ENCODE measurements at places on chromosomes 1 and 21.

- no peak for DNase-seq
Observed at GRCh38 chr1:34747638-34747941, 7.3 kb upstream of the GJB5 start.

DNA sequence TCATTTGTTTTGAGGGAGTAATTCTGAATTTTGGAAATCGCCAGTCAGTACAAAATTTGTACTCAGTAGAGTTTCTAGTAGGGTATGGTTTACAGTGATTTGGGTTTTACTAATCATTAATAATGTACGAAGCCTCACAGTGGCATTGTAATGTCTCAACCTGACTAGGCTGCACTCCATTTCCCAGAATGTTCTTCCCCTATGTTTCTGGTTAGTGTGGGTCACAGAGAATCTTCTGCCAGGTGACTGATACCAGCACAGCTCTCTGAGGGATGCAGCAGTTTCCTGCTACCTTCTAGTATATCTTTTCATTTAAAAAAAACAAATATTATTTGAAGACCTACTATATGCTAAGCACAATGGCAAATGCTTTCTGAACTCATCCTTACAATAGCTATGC, 112.9 kb downstream of the PTPN14 start:
- no peak for DNase-seq

DNA sequence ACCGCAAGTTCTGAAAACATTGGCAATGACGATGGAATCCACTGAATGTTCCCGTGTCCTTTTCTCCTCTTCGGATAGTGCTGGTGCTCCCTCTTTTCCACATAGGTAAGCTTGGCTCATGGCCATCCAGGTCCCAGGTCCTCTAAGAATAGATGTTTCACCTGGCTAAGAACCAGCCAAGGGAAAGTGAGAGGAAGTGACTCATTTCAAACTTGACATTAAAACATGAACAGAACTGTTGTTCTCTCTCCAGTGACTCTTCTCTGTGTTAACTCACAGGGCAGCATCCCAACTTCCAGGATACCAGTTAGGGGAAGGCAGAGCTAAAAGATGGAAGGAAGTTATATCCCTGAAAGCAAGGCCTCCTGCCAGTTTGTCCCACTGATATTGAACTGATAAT, 493.8 kb upstream of the CHRM3 start:
- DNase-seq = no peak

DNA sequence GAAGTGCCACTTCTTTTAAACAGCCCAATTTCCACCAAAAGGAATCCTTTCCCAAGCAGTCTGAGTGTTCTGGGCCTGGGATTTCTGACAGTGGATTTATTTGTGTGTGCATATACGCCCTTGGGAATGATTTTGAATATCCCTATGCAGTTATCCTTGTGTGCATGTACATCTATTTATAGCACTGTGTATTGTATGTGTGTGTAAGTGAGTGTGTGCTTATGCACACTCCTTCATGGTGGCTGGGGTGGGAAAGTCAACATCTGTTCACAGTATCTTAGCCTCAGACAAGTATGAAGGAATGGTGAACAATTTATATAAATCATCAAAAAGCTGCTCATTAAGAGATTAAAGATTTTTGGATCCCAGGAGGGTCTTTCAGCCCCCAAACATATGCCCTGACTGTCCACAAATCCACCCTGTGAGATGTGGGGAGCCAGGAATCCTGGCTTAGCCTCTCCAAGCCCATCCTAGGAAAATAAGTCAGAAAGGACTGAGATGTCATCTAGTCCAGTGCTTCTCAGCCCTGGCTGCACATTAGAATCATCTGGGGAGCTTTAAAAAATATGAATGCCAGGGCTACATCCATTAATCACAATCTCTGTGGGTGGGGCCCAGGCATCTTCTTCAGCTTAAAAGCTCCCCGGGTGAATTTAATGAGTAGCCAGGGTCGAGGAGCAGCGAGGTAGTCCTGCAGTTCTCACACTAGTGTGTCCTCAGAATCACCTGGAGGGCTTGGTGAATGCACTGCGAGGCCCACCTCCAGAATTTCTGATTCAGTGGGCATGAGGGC, 101.4 kb downstream of the PLXNA2 start:
- DNase-seq = no peak

DNA sequence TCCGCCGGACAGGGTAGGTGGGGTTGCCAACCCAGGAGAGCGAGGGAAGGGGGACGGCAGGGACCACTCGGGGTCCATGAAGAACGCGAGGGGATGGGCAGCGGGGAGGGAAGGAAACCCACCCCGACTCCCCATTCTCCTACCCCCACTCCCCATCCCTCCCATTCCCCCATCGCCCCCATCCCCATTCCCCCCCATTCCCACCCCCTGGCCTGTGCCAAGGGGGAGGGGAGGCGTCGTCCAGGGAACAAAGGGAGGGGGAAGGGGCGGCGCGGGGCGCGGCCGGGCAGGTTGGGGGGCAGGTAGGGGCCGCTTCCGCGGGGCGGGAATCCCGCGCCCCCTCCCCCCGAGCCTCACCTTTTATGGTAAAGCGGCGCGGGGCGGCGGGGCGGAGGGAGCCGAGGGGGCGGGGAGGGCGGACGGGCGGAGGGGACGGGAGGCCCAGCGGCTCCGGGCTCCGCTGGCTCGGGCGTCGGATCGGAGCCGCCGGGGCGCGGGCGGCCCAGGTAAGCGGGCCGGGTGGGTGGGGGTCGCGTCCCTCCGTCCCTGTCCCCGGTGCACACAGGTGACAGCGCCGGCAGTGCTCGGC, at the start of gene FBLIM1:
FBLIM1 (plus strand) TSS at position 453 of the 589 bp plus-strand sequence. CDS start 6,189 bp downstream, outside the sequence.
- peak; percentile 66 for DNase-seq

DNA sequence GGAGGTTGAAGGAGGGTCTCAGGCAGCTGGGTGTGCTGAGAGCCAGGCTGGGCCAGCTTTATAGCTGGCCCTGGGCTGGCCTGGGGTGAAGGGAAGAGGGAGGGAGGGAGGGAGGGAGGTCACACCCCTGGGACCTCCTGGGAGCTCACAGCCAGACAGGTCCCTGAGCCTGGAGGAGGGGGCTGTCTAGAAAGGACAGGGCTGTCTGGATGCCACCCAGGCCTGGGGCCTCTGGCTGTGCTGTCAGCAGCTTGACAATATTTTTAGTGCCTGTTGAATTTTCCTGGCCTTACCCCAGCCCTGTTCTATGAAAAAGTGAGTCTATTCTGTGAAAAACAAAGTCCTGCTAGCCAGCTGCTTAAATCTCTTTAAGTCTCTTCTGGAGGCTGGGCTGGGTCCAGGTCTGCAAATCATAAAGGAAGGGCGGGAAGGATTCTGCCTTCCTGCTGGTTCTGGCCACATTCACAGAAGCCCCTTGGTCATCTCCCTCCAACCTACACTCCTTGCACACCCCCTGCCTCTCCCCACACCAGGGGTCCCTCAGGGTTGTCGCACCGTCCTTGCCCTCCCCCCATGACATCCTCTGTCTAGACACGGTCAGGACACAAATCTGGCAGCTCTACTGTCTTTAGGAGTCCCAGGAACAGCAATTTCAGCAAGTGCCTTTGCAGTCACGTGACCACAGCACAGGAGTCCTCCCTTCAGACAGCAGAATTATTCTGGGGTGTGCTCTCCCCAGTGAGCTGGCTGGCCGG, at the start of gene LEFTY2:
LEFTY2 (minus strand) TSS at position 34 of the 755 bp plus-strand sequence. CDS start 80 bp downstream, outside the sequence.
- DNase-seq = no peak

GRCh38 chr1:21869620-21870121, 57.6 kb downstream of the LDLRAD2 start:
- peak; percentile 54 for DNase-seq

DNA sequence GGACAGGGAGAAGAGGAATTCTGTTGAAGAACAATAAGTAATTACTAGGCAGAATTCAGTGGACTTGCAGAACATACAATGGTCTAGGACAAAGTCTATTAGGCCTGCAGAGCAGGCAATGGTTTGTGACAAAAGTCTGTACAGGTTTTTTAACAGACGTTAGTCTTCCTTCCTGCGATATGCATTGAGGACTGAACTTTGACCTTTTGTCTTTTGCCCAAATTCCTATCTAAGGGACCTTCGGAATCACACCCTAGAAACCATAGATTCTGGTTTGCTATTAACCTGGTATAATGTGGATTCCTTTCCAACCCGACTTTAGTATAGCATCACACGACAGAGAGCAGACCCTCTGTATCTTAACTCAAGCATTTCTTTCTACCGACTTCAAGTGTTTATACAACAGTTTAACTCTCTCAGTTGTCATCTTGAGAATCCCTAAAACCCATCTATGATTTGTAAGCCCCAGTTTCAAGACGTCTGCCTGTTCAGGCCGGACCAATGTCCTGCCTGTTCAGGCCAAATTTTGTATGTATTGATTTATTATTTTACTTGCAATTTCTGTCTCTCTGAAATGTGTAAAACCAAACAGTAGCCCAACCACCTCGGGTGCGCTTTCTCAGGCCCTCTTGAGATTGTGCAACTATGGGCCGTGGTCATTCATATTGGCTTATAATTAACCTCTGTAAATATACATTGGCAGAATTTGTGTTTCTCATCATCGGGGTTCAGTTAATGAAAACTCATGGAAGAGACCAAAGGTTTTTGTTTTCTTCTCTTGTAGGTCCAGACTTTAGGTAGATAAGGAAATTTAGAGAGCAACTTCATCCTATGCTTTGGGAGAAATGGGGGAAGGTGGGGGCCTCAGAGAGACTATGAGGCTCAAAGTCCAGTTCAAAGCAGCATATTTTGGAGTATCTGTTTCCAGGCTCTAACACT, 76.9 kb upstream of the TNFSF18 start:
- no peak for DNase-seq

GRCh38 chr1:23745515-23745914, 2.2 kb downstream of the ELOA start:
- DNase-seq = peak; percentile 11

DNA sequence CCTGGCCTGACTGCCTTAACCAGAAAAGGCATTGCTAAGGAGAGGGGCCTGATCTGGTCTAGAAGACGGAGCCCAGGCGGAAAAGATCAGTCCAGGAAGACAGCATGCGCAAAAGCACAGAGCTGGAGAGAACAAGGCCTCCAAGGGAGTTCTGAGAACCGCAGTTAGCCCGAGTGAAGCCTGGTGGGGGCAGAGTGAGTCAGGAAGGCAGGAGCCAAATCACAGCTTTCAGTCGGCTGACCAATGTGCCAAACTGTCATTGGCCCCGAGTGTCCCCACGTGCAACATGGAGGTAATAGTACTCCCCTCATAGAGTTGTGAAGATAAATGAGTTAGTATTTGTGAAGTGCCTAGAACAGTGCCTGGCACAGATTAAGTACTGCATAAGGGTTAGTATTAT, 1.2 kb upstream of the TSPAN2 start:
- no peak for DNase-seq

GRCh38 chr1:21003281-21004045, 173.2 kb downstream of the EIF4G3 start:
- DNase-seq = no peak

DNA sequence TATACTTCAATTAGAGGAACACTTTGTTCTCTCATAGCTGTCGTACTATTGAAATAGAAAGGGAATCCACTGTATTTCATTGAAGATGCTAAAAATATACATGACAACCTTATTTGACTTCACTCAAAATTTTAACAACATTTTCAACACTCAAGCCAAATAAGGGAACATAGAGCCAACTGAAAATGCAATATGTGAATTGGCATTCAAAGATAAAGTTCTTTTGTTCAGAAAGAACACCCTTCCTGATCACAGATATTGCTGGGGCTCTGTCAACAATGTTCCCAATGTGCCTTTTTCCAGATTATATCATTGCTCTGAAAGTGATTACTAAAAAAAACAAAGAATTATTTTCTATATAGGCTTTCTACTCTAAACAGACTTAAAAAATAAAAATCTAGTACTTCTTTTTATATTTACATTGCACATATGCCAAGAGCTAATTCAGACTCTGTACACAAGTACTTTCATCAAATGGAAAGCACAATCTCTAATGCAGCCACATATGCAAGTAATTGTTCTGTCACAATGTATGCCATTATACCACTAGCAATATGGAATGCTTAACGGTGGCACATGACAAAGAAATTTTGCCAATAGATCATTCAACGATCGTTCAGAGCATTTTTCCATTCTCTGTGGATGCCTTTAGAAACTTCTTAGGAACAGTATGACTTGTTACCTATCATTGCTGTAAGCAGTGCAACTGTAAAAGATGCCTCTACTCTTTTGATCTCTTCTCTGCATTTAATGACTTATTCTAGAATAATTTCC, 171.0 kb downstream of the EIF4G3 start:
- no peak for DNase-seq

GRCh38 chr1:42551180-42551579, 88.1 kb downstream of the CCDC30 start:
- DNase-seq = no peak

GRCh38 chr1:67130673-67131072, 4.1 kb downstream of the C1orf141 start:
- DNase-seq = no peak

DNA sequence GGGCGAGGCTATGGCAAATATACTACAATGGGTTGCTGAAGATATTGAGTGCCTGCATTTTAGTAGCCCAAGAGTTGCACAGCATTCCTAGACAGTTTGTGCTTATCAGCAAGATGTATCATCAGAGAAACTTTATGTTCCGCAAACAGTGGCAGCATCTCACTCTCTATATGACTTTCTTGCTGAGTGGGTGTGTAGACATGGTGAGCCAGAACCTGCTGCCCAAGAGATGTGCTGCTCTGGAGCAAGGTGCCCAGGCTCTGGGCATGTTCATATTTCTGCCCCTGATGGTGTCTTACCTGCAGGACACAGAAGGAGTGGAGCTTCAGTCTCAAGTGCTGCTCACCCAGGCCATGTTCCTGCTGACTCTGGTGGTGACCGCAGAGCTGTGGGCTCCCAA, 8.2 kb upstream of the RGSL1 start:
- DNase-seq = no peak

DNA sequence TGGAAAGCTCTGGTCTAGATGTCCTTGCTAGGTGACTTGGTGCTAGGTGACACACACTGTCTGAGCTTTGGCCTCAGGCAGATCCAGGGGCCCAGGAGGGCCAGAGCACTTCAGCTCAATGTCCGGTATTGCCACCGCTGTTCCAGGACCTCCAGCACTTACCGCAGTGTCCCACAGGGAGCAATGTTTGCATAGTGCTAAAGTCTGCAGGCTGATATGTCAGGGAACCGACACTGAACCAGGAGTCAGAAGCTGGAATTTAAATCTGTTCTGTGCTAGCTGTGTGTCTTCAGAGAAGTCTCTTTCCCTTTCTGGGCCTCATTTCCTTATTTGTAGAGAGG, 19.3 kb downstream of the DHCR24 start:
- no peak for DNase-seq

DNA sequence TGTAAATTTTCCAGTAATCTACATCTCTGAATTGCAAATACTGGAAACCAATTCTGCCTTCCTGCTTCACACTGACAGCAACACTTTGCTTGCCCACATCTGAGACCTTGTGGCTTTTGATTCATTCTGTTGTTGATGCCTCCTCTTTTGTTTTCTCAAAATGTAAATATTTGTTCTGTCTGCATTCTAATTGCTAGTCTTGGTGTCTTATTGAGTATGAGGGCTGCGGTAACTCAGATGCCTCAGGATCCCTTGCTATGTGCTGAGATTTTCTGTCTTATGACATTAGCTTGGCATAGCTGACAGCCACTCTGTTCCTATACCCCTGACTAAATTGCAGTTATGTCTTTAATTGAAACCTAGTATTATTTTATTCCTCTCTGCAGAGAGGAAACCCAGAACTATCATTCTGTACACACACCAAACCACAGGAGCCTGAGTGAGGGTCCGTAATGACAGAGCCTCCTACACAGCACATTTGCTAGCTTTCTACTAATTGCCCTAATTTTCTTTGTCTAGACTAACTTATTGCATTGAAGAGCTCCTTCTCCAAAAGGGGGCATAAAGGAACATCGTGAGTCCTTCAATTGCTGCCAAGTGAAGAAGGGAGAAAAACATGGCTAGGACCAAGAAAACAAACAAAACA, 72.1 kb downstream of the GREM2 start:
- no peak for DNase-seq

- DNase-seq = no peak
Observed at GRCh38 chr1:29498126-29499103, 262.1 kb downstream of the PTPRU start.
